ENCODE measurements at places on chromosomes 11 and 22.

DNA sequence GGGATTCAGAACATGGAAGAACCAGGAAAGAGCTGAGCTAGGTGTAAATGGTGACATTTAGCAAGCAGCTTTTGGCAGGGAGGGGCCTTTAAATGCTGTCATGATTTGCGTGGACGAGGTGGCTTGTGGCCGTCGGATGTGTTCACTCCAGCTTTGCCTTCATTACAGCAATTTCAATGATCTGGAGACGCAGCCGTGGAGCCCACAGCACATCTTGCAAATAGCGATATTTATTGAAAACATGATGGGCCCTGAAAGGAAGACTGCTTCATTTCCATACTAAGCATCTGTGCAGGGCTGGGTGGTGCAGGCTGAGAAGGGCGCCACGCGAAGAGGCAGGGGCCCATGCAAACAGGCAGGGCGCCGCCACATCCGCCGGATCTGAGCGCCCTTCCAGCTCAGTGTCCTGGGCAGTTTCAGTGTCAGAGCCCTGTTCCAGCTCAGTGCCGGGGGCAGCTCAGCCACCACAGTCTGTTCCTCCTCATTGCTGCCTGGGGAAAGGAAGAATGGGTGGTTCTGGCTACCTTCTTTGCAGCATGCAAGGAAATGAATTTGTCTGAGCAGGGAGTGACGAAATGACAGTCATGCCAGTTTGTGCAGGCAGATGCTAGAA lies 111.1 kb upstream of the TTC12 start:
- no peak for DNase-seq

DNA sequence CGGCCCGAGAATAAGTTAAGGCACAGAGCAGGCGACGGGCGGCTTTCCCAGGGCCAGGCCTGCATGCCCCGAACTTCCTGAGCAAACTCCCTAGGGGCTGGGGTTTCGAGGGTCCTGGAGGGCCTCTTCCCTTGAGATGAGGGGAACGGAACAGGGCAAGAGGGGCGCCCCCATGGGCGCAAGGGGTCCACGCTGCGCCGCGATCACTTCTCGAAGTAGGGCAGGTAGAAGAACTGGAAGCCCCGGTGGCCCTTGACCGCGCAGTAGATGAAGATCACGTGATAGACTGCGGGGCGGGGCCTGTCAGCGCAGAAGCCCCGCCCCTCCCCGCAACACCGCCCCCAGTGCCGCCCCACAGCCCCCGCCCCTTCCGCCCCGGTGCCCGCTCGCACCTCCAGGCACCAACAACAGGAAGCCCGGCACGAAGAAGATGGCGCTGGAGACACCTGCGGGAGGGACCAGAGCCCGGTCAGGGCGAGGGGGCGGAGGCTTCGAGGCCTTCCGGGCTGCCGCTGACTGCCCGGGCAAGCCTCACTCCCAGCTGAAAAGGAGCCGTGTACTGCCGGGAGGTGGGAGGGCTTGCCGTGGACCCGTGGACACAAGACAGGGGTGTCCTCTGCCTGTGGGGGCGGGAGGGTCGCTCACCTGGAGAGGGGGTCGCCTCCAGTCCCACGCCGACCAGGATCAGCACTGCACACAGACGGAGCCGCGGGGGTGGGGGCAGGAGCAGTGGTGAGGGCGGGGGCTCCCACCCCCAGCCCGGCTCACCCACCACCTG lies 4.5 kb downstream of the TMEM134 start:
- DNase-seq, result peak; percentile 73

- no peak for DNase-seq
Measured at GRCh38 chr11:116166573-116167465, 606.0 kb downstream of the BUD13 start.

DNA sequence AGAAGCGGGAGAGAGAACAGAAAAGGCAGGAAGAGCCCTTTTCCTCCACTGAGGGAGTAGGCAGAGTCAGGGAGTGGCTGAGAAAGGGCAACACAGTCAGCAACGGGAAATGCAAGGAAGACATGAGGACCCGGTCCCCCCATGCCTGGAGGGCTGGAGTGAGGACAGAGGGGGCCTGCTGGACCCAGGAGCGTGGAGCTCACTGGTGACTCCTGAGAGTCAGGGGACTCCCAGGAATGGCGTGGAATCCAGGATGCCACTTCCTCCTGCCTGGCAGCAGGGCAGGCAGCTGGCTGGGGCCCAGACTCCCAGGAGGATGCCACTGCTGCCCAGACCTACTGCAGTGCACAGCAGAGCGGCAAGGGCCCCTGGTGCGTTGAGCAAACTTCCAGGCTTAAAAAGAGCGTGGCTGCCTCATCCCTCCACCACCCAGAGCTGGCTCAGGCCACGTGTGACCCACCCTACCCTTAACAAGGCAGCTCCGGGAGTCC lies 11.3 kb downstream of the C11orf21 start:
- no peak for DNase-seq

DNA sequence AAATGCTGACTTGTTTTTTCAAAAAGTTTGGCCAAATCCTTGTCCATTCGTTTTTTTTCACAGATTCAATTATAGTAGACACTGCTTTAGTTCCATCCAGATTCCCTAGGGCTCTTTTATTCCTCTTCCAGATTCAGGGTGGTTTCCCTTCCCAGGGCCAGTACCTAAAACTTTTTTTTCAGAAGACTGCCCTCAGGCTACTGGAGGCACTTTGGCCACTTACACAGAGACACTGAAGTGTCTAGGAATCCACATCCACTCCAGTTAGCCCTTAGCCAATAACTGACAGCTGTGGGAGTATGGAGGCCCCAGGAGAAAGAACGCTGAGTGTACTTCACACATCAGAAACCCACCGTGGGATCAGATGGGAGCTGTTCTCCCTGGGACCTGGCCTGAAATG lies 77.3 kb downstream of the CCDC34 start:
- DNase-seq, result no peak
